ENCODE measurements at places on chromosomes 5 and 9.

DNA sequence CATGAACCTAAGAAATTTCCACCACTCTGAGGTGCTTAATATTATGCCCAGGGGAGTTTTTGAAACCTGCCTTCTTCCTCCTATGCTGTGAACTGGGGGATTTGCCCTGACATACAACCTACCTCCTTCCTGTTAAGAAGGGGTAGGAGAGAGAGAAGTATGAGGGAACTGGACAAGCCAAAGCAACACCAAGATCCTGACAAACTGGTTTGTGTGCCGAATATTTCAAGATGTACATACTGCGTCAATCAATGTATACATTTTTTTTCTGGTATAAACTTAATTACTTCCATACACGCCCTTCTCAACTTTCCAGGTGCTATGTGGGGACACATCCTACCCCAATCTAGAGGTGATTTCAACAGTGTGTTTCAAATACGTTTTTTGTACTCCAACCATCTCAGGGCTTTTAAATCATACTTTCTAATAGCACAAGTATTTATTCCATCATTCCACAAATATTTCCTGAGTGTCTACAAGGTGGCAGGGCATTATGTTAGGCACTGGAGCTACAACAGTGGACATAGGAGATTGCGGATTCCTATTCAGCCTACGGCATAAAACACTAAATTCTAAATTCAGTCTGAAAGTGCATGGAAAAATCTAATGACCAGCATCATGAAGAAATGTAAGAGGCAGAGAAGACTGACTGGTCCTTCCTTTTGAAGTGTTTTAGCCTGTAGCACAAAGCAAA, 70.1 kb upstream of the IFNK start:
- DNase-seq: no peak

GRCh38 chr5:125575891-125576505, 829.6 kb upstream of the ZNF608 start:
- DNase-seq: no peak

- DNase-seq: no peak
These were observed 337.8 kb upstream of the PAPPA start for GRCh38 chr9:115815786-115816185.

DNA sequence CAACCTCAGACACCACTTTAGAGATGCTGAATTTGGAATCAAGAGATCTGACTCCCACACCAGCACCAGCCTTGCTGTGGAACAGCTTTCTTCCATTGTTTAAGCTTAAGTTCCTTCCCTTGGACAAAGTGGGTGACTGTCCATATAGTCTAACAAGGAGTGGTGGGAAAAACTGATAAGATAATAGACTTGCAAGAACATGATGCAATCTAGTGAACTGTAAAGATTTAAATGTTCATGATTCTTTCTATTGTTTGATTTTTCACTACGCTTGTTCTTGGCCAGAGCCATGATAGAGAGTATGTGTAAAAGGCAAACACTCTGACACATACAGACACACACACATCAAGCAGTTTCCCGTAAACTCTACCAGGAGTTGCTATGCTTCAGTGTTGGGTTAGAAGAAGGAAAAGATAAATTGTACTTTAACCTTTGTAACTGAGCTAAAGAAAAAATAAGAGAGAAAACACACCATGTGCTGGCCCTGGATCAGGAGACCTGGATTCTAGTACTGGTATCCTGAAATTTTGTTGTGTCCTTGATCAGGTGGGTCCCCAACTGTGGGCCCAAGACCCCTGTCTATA, 94.3 kb downstream of the PAPPA start:
- DNase-seq: no peak

DNA sequence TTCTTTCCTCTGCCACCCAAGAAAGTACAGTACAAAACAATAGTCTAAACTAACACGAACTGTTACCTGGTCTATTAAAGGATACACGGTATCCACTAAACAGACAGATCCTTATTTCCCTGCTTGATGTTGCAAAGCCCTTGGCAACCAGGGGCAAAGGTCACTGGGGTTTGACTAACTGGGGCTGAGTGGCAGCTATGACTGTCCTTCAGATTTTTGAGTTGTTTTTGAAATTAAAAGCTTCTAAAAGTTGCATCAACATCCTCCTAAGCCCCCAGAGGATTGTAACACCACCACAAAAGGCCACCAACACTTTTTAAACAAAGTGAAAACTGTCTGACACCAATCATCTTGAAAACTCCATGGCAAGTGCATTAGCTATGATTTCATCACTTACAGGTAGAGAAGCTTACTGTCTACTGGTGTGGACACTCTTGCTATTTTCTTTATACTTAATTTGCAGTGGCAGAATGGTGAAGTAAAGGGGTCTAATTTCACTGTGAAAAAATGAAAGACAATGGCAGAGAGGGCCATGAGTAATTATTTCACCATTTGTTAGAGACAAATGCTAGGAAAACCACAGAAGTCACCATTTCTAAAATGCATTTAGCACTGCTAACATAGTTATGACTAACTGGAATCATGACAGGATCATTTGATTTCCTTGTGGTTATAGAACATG, 292.4 kb downstream of the EFNA5 start:
- DNase-seq: no peak

- DNase-seq: no peak
These were observed 94.3 kb downstream of the RPS23 start for GRCh38 chr5:82183828-82184227.

GRCh38 chr5:58076483-58077257, 383.2 kb downstream of the PLK2 start:
- no peak for DNase-seq

DNA sequence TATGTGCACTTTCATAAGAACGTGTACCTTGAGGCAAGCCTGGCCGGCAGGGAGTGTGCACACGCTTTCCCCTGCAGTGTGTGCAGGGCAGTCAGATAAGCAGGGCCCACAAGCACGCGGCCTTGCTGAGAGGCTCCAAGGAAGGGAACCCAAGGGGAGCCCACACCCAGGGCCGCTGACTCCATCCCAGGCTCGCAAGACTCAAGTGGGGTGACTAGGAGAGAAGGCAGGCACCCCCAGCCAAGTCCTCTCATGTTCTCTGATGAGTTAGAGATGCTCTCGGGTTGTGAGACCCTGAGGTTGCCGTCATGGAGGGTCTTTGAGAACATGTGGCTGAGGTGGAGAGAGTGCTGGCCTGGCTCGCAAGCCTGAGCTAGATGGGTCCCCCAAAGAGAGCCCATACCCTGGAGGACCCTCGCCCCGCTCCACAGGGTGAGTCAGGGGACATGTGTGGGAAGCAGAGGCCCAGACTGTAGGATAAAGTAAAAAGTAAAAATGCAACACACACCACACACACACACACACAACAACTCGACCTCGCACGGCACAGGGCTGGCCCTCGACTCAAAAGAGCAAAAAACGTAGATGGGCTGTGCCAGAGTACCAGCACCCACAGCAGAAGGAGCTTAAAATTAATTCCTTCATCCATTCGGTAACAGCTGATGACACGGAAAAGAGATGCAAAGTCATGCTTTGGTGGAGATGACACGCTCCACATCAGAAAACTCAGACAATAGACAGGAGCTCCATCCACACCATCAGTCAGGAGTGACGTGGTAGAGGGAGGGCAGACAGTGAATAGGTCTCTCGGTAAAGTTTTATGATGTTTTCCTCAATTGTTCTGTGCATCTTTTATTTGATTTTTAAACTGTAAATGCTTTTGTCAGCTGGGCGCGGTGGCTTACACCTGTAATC, 54.8 kb upstream of the NKD2 start:
- no peak for DNase-seq

DNA sequence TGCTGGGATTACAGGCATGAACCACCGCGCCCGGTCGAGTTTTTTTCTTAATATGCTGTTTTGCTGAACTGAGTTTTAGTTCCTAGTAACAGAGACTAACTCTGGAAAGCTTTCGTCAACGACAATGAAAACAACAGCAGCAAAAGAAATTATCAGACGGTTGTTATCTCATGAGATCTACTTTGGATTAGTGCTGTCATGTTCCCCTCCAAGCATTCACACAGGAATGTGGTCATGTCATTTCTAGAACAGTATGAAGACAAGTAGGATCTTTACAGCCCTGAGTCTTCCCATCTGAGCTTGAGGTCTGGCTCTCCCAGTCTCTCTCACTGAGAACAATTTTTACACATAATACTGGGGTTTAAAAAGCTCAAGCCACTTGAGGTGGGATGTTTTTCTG, 4.0 kb upstream of the ANKRD33B start:
- DNase-seq: no peak

GRCh38 chr5:80034559-80034958, 589 bp upstream of the THBS4 start:
- DNase-seq: no peak

- DNase-seq: no peak
These were observed 193.1 kb downstream of the SLC12A2 start for GRCh38 chr5:128276537-128277216.

DNA sequence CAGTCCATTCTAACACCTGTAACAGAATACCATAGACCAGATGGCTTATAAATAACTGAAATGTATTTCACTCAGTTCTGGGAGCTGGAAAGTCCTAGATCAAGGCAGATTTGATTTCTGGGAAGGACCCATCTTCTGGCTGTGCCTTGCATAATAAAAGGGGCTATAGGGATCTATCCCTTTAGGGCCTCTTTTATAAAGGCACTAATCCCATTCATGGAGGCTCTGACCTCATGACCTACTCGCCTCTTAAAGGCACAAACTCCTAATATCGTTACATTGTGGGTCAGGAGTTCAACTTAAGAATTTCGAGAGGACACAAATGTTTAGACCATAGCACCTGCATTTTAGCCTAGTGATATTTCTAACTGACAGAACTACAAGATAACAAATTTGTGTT, 619.0 kb downstream of the CDH18 start:
- DNase-seq: no peak

DNA sequence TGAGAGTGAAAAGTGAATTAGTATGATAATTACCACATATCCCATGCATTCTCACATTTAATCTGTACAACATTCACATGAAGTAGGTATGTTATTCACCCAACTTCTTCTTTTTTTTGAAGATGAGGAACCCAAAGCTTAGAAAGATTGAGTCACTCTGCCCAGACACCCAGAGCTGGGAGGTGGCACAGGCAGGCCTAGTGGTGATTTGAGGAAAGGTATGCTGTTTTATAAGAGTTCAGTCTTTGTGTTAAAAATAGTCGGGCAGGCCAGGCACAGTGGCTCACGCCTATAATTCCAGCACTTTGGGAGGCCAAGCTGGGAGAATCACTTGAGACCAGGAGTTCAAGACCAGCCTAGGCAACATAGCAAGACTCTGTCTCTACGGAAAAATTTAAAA, 285.3 kb downstream of the NR3C1 start:
- DNase-seq: no peak

DNA sequence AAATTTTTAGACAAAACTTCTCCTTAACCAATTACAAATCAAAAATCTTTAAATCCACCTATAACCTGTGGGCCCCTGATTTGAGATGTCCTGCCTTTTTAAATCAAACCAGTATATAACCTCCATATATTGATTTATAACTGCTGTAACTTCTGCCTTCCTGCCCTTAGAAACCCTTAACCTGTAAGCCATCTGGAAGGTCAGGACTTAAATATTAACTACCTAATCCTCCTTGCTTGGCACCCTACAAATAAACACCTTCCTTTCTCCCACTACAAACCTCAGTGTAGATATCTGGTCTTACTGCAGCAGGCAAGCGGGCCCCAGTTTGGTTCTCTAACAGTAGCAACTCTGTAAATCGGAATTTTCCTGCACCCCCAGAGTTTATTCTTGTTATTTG, 83.9 kb downstream of the MTREX start:
- DNase-seq: no peak

GRCh38 chr9:23587433-23587832, 238.6 kb downstream of the ELAVL2 start:
- no peak for DNase-seq

DNA sequence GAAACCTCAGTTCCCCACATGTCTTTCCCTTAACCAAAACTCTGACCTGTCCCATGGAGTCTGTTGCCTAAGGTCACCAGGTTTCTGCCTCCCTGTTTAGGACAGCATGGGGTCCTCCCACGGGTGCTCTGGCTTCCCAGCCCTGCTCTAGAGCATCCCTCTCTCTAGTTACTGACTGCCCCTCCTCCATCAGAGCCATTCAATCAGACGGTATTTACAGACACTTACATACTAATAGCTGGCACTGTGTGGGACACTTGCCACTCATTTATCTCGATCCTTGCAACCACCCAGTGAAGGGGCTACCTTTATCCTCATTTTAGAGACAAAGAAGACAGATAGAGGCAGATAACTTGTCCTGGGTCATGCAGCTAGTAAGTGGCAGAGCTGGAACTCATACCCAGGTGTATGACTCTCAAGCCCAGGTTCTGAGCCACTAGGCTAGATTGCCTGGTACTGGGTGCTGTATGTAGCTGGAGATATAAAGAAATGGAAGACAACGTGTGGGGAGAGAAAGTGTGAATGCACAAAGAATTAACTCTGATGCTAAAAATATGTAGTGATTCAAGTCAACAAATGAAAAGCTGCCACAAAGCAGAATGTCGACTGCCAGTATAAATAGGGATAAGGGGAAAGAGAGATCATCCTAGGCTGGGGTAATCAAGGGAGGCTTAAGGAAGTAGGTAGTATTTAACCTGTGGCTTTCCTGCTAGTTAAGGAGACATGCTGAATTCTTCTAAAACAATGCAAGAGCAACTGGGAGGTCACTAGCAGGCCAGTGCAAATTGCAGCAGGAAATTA, 52.5 kb upstream of the PDE8B start:
- no peak for DNase-seq

GRCh38 chr9:14281136-14281795, 32.7 kb downstream of the NFIB start:
- DNase-seq: no peak

GRCh38 chr9:6415266-6415665, 2.3 kb downstream of the UHRF2 start:
- no peak for DNase-seq

- no peak for DNase-seq
These were observed 125.0 kb upstream of the SLC12A2 start for GRCh38 chr5:127958421-127959011.

GRCh38 chr9:16062542-16063240, 509.8 kb downstream of the CCDC171 start:
- no peak for DNase-seq

DNA sequence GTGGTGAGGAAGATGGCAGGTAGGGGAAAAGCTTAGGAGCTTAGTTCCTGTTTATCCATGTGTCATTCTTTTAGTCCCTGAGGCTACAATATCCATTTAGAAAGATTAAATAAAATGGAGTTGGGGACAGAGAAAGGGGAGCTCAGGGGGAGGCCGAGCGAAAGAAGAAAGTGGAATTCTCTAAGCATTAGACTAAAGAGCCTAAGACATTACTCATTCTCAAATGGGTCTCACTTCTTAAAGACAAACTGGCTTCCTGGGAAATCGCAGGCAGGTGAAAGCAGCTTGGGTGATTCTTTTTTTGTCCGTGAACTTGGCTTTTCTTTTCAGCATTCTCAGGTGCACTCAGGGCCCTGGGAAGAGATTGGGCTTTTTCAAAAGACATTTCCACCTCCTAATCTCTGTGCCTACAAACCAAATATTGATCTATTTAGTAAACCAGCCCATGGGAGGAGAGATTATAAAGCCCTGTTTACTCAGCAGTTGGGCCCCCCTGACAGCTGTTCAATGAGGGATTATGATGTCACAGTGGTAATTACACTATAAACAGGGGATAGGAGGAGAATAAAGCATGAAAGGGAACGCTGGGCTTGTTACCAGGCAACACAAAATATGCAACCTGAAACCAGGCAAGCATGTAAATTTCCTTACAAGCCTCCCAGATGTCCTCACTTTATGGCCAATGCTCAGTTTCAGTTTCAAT, 584.0 kb downstream of the ACTL7B start:
- no peak for DNase-seq

- DNase-seq: no peak
These were observed 37.1 kb upstream of the NR3C1 start for GRCh38 chr5:143440448-143441115.

GRCh38 chr5:34675857-34676256, 19.7 kb downstream of the RAI14 start:
- DNase-seq: no peak
